ENCODE measurements at places on chromosomes 5 and 9.

DNA sequence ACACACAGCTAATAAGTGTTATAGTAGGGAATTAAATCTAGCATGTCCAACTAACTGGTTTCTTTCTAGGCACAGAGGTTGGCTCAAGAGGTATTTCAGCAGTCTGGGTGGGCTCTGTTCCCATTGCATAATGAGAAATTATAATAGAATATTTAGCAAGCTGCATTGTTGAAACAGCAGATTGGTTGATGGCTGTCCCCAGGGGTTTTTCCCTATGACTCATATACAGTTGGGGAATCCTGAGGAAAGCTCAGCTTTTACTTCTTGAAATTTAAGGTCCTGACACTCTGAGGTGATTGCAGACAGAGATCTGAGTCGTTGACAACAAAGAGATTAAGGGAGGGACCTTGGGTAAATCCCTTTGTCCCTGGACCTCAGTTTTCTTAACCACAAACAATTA lies 38.3 kb upstream of the TNFSF8 start:
- H3K4me1 ChIP-seq = no peaks in the 10 kb centered on the region
- no peaks in the 10 kb centered on the region for H3K36me3 ChIP-seq
- DNase-seq = no peak
- H3K4me3 ChIP-seq = no peak overlapping the region
- H3K27ac ChIP-seq = no peak overlapping the region

GRCh38 chr5:139443831-139444453 lies 4.6 kb upstream of the DNAJC18 start:
- H3K27ac ChIP-seq = no peak overlapping the region
- no peak overlapping the region for H3K4me3 ChIP-seq
- DNase-seq = no peak
- H3K4me1 ChIP-seq = peaks cover 1% of the 10 kb centered on the region
- no peaks in the 10 kb centered on the region for H3K36me3 ChIP-seq

DNA sequence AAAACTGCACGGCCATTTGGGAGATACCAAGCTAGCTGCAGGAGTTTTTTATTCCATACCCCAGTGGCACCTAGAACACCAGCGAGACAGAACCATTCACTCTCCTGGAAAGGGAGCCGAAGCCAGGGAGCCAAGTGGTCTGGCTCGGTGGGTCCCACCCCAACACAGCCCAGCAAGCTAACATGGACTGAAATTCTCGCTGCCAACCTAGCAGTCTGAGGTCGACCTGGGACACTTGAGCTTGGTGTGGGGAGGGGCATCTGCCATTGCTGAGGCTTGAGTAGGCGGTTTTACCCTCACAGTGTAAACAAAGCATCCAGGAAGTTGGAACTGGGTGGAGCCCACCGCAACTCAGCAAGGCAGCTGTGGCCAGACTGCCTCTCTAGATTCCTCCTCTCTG lies 108.9 kb upstream of the CHD1 start:
- no peaks in the 10 kb centered on the region for H3K27me3 ChIP-seq
- H3K4me3 ChIP-seq = no peak overlapping the region
- DNase-seq = no peak
- H3K27ac ChIP-seq = no peak overlapping the region
- no peaks in the 10 kb centered on the region for H3K4me1 ChIP-seq

DNA sequence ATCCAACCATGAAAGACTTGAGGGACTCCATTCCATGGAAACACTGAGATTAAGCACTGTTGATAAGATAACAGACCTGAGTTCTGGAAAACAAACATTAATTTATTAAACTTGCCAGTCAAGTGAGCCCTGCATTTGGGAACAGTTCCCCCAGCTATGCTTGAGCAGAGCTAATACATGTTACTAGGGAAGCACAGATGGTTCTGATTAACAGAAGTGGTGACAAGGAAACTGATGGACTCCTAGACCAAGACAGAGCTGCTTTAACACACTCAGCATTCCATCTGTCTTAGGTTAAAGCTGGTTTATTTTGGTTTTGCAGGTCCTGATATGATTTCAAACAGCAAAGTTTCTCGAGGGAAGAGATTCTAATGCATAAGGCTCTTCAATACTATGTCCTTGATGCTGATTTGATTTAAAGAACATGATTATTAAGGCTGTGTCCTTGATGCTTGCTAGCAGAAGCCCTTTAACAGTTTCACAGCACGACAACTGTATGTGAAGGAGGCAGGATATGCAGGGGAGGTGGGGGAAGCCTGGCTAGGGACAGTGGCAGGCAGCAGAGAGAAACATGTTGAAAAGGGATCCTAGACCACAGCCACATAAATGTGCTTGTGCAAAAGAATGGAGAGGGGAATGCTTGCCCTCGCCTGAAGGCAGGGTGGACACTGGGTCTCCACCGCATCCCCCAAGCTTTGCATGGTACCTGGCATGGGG lies 66.2 kb downstream of the ACTBL2 start:
- H3K27me3 ChIP-seq = no peaks in the 10 kb centered on the region
- H3K4me1 ChIP-seq = no peaks in the 10 kb centered on the region
- no peak for DNase-seq
- H3K4me3 ChIP-seq = no peak overlapping the region

GRCh38 chr5:160978944-160979343 lies 126.9 kb upstream of the ATP10B start:
- no peaks in the 10 kb centered on the region for H3K36me3 ChIP-seq
- no peaks in the 10 kb centered on the region for H3K4me1 ChIP-seq
- no peak overlapping the region for H3K4me3 ChIP-seq
- DNase-seq = no peak
- H3K27ac ChIP-seq = no peak overlapping the region
- no peaks in the 10 kb centered on the region for H3K27me3 ChIP-seq

GRCh38 chr9:137149363-137149762 lies 10.4 kb downstream of the GRIN1 start:
- H3K36me3 ChIP-seq = no peaks in the 10 kb centered on the region
- no peak overlapping the region for H3K27ac ChIP-seq
- H3K4me3 ChIP-seq = no peak overlapping the region
- H3K27me3 ChIP-seq = no peaks in the 10 kb centered on the region

GRCh38 chr5:103114440-103114839 lies 5.5 kb downstream of the GIN1 start:
- no peak overlapping the region for H3K27ac ChIP-seq
- H3K36me3 ChIP-seq = no peaks in the 10 kb centered on the region
- DNase-seq = no peak
- no peaks in the 10 kb centered on the region for H3K27me3 ChIP-seq
- no peaks in the 10 kb centered on the region for H3K4me1 ChIP-seq
- no peak overlapping the region for H3K4me3 ChIP-seq

Data from iPS DF 6.9 (cell line).